ENCODE measurements at places on chromosomes 6 and 20. TPM values are rescaled to one million over a fixed set of nuclear protein-coding genes. Genes with fewer than 3 reads are reported as not detected.

The CCN5 gene
- 21.1 TPM for total RNA-seq

The ZC2HC1B gene
- not detected for total RNA-seq

The FAM217A gene
- total RNA-seq = not detected

The ZBTB46 gene
- 4.5 TPM for total RNA-seq

The ARHGAP40 gene
- total RNA-seq = not detected

The ZSCAN23 gene
- total RNA-seq = 5.1 TPM

The ADGRG6 gene
- 49.9 TPM for total RNA-seq

The MYB gene
- under 0.01 TPM for total RNA-seq

The DOK5 gene
- total RNA-seq = 16.9 TPM

The CAGE1 gene
- total RNA-seq = under 0.01 TPM

The HLA-DMB gene
- total RNA-seq = 0.83 TPM

The MAD2L1BP gene
- 19.2 TPM for total RNA-seq

The PKIB gene
- 1.3 TPM for total RNA-seq

The DEFB124 gene
- not detected for total RNA-seq

The FNDC11 gene
- 1.0 TPM for total RNA-seq

The TMEM74B gene
- not detected for total RNA-seq

The SLC17A9 gene
- total RNA-seq = 6.4 TPM

The MOXD1 gene
- total RNA-seq = 89.8 TPM

The RNF8 gene
- total RNA-seq = 19.5 TPM

The EDN3 gene
- total RNA-seq = not detected

Measured in fibroblast of lung (primary cell).